ENCODE measurements at places on chromosomes 12 and 14.

DNA sequence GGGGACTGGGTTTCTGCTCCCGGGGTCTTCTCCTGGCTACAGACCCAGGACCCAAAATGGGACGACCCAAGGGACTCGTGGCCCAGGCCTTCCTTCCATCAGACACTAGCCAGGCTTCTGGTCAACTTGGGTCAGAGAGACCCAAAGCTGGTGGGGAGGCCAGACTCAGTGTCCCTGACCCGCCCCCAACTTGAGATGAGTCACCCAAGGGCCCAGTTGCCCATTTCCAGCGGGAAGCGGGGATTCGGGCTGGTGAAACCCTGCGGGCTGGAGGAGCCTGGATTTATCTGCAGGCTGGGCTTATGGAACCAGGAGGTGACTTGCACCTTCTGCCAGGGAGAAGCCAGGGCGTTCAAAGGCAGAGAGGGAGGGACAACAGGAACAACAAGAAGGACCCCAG is 81.5 kb downstream of the RFLNA start:
- DNase-seq, result no peak

DNA sequence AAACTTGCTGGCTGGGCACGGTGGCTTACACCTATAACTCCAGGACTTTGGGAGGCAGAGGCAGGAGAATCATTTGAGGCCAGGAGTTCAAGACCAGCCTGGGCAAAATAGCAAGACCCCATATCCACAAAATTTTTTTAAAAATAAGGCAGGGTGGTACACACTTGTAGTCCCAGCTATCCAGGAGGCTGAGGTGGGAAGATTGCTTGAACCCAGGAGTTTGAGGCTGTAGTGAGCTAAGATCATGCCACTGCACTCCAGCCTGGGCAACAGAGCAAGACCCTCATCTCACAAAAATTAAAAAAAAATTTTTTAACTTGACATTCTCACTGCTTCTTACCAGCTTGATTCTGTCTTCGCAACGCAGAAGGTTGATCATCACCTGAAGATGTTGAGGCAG is 39.5 kb downstream of the SSH1 start:
- no peak for DNase-seq

DNA sequence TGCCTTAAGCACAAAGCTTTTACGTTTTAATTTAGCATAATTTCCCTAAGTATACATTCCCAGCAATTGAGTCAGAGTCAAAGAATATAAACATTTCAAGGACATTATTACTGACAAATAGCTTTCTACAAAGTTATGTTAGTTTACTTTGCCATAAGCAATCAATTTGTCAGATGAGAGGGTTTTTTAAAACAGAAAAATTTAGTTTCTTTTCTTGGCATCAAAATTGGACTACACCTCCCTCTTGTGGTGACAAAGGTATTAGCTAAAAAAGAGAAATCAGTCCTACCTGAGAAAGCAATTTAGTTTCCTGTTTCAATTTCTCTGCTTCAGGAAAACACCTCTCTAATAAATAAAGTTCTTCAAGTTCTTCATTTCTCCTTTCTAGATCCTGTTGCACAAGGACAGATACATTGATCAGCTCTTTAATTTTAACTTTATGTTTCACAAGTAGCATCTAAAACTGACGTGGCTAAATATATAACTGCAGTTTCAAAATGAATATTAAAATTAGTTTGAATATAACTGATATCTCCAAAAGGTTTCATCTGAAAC is 39.9 kb downstream of the DNAI7 start:
- DNase-seq, result no peak

DNA sequence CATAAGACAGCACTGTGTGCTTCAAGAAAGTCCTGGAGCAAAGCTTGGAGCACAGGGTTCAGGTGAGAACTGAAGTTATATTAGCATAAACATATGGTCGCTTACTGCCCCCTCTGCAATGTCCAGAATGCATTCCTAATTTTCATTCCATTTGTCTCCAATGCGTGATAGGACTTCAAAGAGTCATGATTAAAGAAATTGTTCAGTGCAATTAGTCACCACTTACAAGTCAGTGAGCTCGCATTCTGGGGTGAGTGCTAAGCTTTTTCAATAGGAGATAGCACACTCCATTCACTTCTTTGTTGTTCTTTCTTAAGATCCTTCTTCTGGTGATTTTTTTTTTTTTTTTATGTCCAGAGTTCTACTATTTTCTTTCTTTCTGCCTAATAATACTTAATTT is 398.4 kb downstream of the SYT1 start:
- DNase-seq, result no peak

GRCh38 chr12:25982416-25982815 is 23.9 kb downstream of the RASSF8 start:
- DNase-seq, result no peak
